ENCODE measurements at places on chromosomes 16 and 17.

DNA sequence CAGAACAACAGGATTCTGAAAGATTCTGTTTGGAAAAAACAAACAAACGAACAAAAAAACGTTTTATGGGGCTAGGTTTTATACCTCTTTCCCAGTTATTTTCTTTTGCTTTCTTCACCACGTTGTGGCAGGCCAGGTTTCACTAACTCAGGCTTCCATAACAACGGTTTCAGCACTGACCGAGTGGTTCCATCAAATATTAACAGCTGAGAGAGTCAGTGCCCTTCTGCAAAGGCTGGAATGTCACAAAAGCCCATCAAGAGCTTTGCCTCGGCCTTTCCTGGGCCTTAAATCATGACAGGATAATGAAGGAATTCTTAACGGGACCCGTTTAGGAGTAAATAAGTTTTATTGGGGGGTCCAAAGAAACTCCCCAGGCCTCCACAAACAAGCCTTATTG is 34.2 kb downstream of the MPHOSPH6 start:
- no peak for DNase-seq

DNA sequence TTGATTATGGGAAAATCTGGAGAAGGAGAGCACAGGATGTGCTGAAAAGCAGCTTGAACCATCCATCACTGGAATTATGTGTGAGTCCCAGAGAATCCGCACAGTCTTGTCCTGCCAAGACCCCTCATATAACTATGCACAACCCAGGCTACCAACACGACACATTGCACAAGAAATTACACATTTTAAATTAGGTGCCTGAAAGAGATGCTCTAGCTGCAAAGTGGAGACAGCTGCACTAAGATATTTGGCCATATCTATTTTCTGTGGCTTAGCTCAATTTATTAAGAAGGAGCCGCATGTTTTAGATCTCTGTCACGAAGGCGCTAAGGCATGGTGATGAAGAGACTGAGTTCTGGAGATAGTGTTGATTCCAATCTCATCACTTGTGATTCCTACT is 1308.4 kb downstream of the CDH8 start:
- no peak for DNase-seq

DNA sequence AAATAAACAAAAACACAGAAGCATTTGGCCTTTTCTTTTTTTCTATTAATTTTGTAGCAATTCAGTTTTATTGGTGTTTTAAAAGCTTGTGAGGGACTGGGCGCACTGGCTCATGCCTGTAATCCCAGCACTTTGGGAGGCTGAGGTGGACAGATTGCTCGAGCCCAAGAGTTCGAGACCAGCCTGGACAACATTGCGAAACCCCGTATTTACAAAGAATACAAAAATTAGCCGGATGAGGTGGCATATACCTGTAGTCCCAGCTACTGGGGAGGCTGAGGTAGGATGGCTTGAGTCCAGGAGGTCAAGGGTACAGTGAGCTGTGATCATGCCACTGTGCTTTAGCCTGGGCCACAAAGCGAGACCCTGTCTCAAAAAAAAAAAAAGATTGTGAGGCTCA is 53.4 kb downstream of the SEC14L1 start:
- no peak for DNase-seq

DNA sequence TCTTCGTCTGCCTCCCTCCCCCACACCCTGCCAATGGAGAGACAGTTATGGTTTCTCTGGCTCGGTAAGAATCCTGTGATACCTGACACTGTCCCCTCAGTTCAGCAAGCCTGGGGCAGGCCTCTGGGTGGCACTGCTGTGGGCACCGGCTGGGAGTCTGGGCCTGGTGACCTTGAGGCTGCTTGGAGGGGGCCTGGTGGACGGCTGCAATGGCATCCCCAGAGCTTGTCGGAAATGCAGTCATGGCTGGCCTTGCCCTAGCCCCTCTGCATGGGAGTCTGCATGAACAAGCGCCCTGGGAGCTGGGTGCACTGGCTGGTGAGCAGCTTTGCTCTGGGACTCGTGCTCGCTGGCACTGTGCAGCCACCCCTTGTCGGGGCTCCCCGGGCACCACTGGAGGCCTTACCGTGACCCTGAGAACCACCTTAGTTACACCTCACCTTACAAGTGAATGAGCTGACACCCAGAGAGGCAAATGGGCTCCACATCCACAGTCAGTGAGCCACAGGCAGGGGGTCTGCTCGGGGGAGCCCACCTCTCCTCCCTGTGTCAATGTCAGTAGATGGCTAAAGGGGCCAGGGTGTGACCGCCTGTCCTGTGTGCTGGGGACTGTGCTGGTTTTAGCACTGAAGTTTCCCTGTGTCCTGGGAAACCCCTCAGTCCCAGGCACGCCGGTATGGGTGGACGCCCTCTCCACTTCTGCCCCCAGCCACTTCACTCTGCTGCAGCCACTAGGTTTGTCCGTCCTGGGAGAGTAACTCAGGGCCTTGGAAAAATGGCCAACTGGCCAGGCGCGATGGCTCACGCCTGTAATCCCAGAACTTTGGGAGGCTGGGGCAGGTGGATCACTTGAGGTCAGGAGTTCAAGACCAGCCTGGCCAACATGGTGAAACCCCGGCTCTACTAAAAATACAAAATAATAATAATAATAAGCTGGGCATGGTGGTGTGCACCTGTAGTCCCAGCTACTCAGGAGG is 1.4 kb downstream of the LGALS3BP start:
- DNase-seq: no peak

DNA sequence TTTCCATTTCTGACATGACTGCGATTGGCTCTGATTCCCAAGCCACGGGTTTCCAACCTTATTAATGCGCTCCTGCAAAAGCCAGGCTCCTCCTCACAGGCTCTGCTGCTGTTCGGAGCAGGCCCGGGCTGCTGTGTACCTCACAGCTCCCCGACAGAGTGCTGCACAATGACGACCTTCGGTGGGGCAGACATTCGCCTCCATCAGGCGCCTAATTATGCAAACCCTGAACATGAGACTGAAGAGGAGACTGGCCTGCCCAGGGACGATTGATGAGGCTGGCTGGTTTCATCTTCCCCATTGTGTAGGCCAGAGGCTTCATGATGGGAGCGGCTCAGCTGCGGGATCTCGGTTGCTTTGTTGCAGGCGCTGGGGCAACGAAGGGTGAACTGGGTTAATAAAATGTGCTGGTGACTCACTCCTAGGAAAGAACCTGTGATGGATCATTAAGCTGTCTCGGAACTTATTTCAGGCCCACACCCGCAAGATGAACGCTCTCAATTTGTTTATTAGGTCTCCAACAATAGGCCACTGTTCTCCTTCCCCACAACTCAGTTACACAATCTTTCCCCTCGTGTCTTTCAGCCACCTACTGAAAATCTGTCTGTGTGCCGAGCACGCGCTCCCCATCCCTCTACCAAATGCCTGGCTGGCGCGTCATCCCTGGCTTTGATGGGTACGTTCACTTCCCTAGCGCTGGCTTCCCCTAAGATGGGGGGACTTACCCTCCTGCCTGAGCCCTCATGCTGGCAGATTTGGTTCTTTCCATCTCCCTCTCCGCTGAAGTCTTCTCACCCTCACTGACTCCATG is 27.2 kb upstream of the TOB1 start:
- DNase-seq: no peak
